ENCODE measurements at places on chromosomes 2 and 18. TPM values are rescaled to one million over a fixed set of nuclear protein-coding genes. Genes with fewer than 3 reads are reported as not detected.

Gene CHPF
- 19.4 TPM for total RNA-seq

Gene INPP5D
- 14.4 TPM for total RNA-seq

DNA sequence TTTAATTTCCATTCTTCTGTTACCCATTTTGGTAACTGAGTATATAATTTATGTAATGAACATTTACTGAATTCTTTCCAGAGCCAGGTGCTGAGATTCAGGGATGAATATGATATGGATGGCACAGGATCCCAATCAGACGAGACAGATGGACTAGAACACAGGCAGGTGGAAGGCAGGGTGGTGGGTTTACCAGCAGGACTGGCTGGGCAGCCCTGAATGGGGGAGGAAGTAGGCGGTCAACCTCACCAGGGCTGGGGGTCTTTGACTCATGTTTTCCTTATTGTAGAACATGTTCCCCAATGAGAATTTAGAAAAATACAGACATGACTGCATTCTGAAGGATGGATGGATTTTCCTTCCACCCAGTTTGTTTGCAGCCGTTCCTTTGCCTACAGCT, 80.3 kb downstream of the CIB4 start:
- DNase-seq, result no peak

- no peak for DNase-seq
These were observed 297.1 kb upstream of the RBMS1 start for GRCh38 chr2:160790738-160791137.

DNA sequence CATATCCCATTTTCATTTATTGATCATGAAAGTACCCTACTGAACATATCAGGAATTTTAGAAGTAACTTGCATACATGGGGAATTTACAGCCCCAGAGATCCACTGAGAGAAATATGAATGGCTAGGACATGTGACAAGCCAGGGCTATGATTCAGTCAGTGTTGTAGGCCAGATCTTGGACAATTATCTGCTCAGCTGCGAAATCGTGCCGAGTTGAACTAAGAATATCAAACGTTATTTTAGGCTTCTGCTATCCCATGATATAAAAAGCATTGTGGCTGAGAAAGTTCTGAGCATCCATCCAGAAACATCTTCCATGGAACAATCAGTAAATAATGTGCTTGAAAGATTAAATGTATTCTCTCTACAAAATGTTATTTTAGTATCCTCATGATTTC, 85.7 kb upstream of the UNC80 start:
- no peak for DNase-seq

GRCh38 chr2:37829202-37829601, 95.9 kb upstream of the RMDN2 start:
- DNase-seq, result no peak

- no peak for DNase-seq
These were observed 586.5 kb upstream of the SLC8A1 start for GRCh38 chr2:41038408-41038807.

- peak; percentile 38 for DNase-seq
These were observed 70.6 kb upstream of the ITGB6 start for GRCh38 chr2:160270571-160271113.
